ENCODE measurements at places on chromosomes 16 and 17.
A peak's percentile ranks its signal among the peaks of the same experiment; 100 is the strongest.

DNA sequence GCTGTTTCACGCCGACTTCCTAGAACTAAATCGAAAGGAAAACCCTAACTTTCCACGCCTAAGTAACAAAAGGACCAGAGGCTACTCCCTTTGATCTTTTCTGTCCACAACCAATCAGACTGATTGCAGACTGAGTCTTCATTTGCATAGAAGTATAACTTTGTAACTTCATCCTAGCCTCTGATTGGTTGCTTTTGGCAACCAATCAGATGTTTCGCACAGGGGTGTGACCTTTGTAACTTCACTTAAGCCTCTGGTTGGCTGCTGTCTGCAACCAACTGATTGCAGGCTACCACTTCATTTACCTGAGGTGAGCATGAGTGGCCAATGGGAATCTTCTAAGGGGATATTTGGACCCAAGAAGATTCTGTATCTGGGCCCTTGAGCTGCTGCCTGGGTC, 17.4 kb upstream of the ICAM2 start:
- no peak overlapping the region for H3K27ac ChIP-seq
- no peaks in the 10 kb centered on the region for H3K4me1 ChIP-seq
- no peaks in the 10 kb centered on the region for H3K27me3 ChIP-seq
- peaks cover 20% of the 10 kb centered on the region for H3K36me3 ChIP-seq

DNA sequence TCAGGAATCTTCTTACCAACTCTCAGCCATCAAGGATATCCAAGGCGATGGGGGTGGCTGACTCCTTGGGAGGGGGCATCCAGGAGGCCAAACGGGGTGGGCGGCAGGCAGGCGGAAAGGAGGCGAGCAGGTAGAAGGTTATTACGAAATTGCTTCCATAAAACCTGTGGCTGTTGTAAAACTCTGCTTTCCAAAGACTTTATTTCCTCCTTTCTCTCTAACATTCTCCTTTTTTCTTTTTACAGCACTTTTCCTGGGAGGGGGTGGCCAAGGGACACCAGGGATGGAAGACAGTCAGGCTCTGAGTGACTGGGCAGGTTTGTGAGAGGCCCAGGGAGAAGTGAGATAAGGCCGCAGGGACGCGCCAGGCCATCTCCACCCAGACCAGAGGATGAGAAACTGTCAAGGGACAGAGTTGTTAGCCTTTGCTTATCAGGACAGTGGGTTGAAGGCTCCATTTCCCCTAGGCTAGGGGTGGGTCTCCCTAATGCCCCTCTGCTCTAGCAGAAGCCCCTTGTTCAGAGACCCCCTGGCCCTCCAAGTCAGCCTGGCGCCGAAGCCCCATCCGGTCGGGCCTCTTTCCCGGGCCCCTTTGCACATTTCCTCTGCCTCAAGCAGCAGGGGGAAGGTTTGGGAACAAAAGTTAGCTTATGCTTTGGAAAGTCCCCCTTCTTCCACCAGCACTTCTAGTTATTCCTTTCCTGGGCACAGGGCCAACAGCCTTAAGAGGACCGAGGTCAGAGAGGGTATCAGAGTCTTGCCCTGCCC, 5.0 kb upstream of the HOXB9 start:
- H3K27me3 ChIP-seq: peaks cover 64% of the 10 kb centered on the region
- H3K4me1 ChIP-seq: peaks cover 16% of the 10 kb centered on the region
- H3K4me3 ChIP-seq: no peak overlapping the region
- DNase-seq: no peak
- no peaks in the 10 kb centered on the region for H3K36me3 ChIP-seq
- H3K27ac ChIP-seq: no peak overlapping the region

DNA sequence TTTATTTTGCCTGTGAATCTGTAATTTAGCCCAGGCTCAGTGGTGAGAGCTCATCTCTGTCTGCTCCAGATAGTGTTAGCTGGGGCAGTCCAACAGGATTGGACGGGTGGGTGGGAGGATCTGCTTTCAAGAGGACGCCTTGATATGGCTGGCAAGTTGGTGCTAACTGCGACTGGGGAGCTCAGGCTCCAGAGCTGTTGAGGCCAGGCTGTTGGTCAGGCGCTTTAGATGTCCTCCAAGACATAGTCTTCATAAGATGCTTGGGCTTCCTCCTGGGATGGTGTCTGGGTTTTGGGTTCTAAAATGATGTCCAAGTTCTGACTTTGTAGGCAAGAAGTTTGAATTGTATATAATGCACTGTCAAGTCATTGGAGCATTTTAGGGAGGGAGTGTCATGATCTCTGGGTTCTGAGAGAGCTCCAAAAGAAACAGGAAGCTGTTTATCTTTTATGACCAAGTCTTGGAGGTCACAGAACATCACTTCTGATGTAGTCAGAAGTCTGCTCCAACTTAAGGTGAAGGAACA, 12.8 kb upstream of the PCTP start:
- H3K27me3 ChIP-seq: peaks cover 8% of the 10 kb centered on the region
- DNase-seq: no peak
- no peak overlapping the region for H3K4me3 ChIP-seq

DNA sequence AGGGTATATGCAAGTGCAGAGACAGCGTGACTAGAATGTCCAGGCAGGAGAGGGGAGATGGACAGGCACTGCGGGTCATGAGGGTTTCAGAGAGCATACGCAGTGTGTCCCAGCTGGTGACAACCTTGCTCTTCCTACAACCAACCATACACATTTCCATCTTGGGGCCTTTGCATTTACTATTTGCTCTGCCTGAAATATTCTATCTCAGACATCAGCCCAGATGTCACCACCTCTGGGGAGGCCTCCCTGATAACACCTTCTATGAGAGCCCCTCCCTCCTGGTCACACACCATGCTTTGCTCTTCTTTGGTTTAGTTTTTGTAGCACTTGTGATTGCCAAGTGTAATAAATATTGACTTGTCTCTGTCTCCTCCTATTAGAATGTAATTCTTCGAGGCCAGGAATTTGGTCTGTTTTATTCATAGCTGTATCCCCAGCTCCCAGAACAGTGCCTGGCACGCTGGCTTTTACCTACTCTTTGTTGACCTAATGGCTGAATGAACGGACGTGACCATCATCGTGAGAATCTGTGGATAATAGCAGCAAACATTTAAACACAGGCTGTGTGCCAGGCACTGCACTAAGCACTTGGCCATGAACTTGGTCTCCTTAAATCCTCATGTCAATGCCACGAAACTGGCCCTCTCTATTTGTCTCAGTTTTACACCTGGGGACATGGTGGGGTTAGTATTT, 51.9 kb downstream of the PLCG2 start:
- H3K4me1 ChIP-seq: no peaks in the 10 kb centered on the region
- H3K36me3 ChIP-seq: no peaks in the 10 kb centered on the region
- H3K27ac ChIP-seq: no peak overlapping the region
- no peaks in the 10 kb centered on the region for H3K27me3 ChIP-seq

DNA sequence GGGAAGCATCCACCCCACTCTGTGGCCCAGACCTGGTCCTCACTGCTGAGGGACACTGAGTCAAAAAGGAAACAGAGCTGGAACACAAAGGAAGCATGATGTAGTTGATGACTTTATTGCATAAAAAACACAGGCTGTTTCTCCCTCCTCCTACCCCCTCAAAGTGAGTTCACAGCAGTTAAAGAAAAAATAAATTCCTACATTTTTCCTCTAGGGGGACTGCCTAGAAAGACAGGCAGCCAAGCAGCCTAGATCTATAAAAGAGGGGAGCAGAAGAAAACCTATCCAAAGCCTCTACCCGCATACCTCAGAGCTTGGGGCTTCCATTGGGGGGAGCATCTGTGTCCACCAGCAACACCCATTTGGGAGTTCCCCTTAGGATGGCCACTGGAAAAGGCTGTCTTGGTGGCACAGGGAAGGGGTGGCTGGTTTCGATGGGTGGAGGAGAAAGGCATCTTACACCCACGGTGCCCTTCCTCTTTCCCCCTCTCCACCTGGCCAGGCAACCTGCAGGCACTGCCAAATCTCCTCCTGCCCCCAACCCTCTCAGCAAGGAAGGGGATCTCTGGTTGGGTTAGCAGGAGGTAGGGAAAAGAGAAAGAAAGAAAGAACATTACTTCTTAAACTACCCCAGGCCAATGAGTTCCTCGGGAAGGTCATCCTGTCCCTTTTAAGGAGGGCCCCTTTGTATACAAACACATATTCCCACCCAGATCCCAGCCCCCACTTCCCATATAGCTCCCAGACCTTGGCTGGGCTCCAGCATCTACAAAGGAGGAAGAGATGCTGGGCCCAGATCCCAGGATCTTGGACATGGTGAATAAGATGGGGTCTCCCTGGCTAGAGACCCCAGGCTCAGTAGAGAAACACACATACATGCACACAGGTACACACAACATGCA, 4.0 kb upstream of the SCRN2 start:
- no peak overlapping the region for H3K4me3 ChIP-seq
- H3K27me3 ChIP-seq: peaks cover 40% of the 10 kb centered on the region
- H3K4me1 ChIP-seq: peaks cover 32% of the 10 kb centered on the region

DNA sequence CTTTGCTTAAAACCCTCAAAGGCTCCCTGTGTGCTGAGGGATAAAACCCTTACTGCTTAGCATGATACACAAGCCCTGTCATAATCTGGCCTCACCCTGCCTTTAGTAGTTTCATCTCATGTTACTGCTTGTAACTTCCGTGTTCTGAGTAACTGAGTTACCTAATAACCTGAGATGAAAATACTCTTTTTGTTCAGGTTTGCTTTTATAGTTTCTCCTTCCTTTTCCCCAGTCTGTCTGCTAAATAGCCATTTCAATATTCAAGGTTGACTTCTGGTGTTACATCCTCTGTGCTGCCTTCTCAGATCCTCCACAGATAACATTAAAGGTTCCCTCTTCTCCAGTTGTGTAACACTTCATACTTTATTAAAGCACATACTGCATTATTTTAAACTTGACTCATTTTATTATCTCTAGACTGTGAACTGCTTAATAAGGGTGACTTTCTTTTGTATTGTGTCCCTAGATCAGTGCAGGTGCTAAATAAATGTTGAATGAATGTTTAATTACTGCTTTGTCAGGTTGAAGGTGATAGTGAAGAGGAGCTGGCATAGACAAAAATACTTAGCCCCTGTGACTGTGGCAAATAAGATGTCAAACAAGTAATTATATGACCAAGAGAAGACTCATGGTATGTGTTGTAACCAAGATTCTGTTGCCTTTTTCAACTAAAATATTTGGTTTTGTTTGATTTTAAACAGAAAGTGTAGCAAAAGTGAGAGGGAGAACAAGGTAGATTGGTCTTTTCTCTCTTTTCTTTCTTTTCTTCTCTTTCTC, 47.8 kb downstream of the NFAT5 start:
- no peaks in the 10 kb centered on the region for H3K36me3 ChIP-seq
- H3K27ac ChIP-seq: no peak overlapping the region
- H3K4me1 ChIP-seq: peaks cover 12% of the 10 kb centered on the region
- DNase-seq: no peak
- H3K4me3 ChIP-seq: peak overlapping the region; percentile 4

GRCh38 chr17:81127133-81127455, 38.2 kb upstream of the PVALEF start:
- H3K27me3 ChIP-seq: no peaks in the 10 kb centered on the region
- H3K27ac ChIP-seq: no peak overlapping the region
- no peak for DNase-seq
- H3K4me3 ChIP-seq: no peak overlapping the region

DNA sequence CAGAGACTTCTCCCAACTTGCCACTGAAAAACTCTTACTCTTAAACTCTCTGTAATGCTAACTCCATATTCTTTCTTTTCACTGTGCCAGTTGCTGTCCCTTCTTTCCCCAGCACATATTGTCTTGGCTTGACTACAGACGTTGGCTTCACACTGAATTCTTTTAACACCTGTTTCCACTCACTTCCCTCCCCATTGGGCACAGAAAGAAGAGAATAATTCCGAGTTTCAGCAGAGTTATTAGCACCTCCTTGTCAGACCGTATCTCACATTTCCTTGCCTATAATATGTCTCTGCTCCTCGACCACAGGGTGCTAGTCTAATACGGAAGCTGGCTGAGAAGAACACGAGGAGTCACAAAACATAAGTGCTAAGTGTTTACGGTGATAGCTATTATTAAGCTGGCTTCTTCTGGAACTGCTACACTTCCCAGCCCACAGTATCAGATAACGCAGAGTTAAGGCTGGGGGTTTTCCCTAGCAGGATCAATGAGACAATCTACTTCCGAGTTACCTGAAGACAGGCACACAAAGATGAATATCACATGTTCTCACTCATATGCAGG, 188.5 kb upstream of the CDH8 start:
- no peaks in the 10 kb centered on the region for H3K36me3 ChIP-seq
- no peak for DNase-seq
- H3K4me1 ChIP-seq: no peaks in the 10 kb centered on the region
- H3K4me3 ChIP-seq: no peak overlapping the region
- H3K27ac ChIP-seq: no peak overlapping the region

DNA sequence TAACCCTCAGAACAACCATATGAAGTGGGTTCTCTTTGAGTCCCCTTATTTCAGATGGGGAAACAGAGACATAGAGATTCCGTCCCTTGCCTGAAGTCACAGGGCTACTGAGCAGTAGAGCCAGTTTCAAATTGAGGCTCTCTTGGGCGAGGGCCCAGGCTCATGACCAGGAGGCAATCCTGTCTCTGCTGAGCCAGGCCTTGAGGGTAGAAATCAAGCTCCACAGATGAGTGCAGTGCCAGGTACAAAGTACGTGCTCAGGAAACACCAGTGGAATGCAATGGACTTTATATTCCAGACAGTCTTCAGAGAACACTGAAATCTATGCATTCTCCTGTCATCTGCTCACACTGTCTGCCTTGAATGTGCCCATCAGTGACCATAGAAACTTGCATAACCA, 291.7 kb upstream of the MAF start:
- DNase-seq: no peak
- H3K27ac ChIP-seq: no peak overlapping the region
- no peaks in the 10 kb centered on the region for H3K27me3 ChIP-seq
- H3K4me3 ChIP-seq: no peak overlapping the region
- no peaks in the 10 kb centered on the region for H3K4me1 ChIP-seq

DNA sequence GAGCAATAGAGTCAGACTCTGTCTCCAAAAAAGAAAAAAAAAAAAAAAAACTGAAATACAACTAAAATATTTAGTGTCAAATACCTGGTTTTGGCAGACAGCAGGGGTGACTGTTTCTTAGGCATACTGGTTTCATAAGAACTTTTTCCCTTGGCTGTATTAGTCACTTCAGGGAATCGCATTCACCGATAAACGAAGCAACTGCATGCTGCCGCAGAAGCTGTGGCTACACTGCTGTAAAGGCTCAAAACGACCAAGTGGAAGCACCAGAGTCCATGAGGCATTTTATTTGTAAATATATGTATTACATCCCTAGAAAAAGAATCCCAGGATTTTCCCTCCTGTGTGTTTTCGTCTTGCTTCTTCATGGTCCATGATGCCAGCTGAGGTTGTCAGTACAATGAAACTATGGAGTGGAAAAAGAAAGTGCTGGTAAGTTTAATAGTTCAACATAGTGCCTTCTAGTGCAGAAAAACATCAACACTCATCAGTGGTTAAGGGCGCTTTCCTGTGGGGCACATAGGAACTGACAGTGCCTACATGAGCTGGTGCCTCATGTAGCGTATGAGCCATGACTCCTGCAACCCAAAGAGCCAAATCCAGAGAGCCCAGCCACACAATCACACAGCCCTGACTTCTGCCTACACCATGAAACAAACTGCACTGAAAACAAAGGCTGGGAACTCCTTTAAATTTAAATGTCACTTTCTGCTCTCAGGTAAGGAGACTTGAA, 7.3 kb downstream of the RPS15A start:
- peak overlapping the region; percentile 2 for H3K4me3 ChIP-seq
- no peaks in the 10 kb centered on the region for H3K27me3 ChIP-seq
- peaks cover 43% of the 10 kb centered on the region for H3K4me1 ChIP-seq
- H3K36me3 ChIP-seq: peaks cover 55% of the 10 kb centered on the region
- DNase-seq: peak; percentile 45

Measured in CD4-positive, CD25-positive, alpha-beta regulatory T cell (primary cell).